ENCODE measurements at places on chromosomes 12 and 14.

GRCh38 chr12:31386364-31386777 lies 60.4 kb upstream of the SINHCAF start:
- no peak for DNase-seq

GRCh38 chr12:57866308-57867019 lies 19.9 kb upstream of the CTDSP2 start:
- no peak for DNase-seq

DNA sequence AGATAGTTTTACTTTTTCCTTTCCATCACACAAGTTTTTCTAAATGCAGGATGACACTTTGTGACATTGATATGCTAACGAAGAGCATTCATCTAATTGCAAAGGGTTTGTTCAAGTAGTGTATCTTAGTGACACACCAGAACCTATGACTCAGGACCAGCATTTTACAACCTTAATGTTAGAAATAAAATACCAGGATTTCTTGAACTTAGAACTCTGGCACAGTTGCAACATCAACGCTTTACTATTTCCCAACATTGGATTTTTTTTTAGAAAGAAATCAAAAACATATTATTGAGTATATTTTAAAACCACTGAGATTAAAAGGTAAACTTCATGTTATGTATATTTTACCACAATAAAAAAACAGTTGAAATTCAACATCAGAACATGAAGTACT lies 17.9 kb upstream of the PLEKHG6 start:
- no peak for DNase-seq

GRCh38 chr14:99350751-99351150 lies 78.8 kb upstream of the BCL11B start:
- no peak for DNase-seq

- no peak for DNase-seq
These were observed 251.1 kb upstream of the BTG1 start for GRCh38 chr12:92396647-92397252.

- DNase-seq = no peak
These were observed 16.7 kb downstream of the SPPL3 start for GRCh38 chr12:120887253-120888043.

DNA sequence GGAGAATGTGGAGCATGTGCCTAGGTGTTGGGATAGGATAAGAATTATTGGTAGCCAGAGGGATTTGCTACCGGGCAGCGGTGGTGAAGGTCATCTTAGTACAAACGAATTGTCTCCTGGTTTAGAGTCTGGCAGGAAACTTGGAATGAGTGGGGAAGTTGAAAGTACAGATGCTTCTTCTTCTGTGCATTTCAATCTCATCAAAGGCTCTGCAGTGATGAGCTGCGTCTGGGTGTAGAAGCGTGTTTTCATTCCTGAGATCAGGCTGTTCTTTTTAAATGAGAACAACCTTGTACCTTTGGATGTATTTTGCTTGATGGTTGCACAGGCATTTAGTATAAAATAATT lies 2.1 kb downstream of the WNK1 start:
- no peak for DNase-seq

GRCh38 chr12:88327276-88327675 lies 185.2 kb downstream of the TMTC3 start:
- DNase-seq = no peak

GRCh38 chr14:68523989-68524725 lies 268.7 kb downstream of the ZFP36L1 start:
- DNase-seq = no peak

DNA sequence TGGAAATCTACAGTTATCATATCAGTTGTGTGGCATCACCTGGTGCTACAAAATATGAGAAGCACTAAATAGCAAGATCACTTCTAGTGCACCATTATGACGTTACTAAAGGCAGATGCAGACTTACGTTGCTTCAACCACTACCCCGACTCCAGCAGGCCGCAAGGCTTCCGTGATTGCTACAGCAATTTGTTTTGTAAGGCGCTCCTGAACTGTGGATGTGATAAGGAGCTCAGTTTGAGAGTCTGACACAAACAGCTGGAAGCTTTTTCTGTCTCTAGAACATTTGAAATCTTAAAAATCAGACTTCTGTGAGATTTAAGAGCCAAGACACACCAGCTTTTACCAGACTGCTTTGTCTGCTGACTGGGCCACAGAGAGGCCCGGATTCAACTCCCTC lies 57.0 kb downstream of the GCH1 start:
- DNase-seq = no peak

DNA sequence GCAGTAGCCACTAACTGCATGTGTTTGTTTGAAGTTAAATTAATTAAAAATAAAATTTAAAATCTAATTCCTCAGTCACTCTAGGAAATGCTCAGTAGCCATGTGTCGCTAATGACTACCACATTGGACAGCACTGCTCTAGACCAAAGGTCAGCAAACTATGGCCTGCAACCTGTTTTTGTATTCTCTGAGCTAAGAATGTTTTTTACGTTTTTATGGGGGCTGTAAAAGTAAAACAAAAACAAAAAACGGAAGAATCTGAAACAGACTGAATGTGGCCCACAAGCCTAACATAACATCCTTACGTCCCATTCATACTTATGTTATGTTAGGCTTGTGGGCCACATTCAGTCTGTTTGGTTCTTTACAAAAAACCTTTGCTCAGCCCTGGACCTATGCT lies 57.8 kb downstream of the LIN52 start:
- no peak for DNase-seq

GRCh38 chr12:64103825-64104740 lies 118.0 kb downstream of the KICS2 start:
- no peak for DNase-seq

DNA sequence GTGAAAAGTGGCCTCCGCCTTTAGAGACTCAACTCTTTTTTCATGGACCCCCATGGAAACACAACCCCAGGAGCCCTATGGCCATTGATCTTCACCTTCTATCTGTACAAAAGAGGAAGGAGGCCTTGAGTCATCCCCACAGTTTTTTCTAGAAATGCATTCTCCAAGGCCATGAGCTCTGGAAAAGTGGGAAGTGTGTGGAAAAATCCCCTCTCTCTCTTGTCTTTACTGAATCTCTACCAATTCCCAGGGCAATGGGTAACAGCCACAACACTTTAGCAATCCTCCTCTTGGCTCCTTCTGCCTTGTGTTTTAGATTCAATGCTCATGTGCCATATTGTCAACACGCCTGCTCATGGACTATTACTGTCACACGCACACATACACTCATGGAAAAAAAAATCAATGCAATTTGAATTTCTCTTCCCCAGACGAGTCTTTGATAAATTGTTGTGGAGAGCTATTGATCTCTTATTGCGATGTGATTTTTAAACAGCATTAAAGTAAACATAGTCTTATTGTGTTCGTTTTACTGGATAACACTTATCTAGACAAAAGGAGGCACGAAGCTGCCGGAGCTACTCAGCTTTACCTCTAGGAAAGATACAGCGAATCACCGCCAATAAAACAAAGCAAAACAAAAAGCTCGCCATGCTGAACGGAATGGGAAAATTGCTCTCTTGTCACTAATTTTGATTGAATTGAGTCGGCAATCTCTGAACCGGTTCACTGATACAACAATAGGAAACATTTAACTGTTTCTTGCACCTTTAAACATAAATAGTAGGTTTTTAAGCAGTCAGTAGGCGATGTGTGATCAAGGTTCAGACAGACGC lies 260.3 kb downstream of the VRK1 start:
- DNase-seq = no peak

DNA sequence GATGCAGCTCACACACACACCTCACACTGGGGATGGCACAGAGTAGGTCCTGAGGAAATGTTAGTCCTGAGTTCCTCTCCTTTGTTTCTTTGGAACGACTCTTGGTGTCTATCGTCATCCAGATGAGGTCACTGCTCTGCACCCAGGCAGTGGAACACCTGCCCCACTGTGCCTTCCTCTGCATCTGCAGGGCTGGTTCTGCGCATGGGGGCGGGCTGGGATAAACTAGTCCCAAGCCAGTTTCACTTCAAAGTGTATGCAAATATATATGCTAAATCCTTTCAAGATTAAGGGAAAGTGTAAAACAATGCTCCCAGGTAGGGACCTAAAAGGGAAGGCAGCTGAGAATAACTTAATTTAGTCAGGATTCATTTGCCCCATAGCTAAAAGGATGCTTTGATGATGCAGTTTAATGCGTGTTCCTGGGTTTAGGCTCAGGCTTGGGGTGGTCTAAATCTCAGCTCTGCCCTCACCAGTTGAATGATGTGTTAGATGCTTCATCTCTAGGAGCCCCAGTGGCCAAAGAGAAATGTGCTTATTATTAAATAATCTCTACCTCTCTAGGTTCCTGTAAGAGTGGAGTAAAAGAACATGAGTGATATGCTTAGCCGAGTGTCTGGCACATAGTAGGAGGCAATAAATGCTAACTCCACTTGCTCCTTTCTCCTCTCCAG lies 47.1 kb upstream of the OVCH1 start:
- no peak for DNase-seq

GRCh38 chr14:30532264-30532663 lies 26.7 kb upstream of the G2E3 start:
- DNase-seq = no peak

DNA sequence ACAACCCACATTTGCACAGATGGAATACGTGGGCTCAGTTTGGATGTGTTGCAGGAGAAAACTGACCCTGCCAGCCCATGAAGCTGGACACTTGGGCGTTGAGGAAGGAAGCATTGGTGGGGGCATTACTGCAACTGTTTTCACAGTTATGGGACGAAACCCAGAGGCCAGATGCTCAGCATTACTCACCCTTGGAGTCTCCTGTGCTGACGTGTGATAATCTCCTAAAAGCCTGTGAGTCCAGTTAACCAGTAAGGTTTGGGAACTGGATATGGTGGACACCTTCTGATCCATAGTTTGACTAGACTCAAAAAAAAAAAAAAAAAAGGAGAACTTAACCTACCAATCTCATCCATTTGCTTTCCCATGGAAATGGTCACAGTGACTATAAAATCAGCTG lies 52.8 kb upstream of the EGLN3 start:
- DNase-seq = no peak

- DNase-seq = no peak
These were observed 26.6 kb upstream of the MDM1 start for GRCh38 chr12:68358532-68359485.

DNA sequence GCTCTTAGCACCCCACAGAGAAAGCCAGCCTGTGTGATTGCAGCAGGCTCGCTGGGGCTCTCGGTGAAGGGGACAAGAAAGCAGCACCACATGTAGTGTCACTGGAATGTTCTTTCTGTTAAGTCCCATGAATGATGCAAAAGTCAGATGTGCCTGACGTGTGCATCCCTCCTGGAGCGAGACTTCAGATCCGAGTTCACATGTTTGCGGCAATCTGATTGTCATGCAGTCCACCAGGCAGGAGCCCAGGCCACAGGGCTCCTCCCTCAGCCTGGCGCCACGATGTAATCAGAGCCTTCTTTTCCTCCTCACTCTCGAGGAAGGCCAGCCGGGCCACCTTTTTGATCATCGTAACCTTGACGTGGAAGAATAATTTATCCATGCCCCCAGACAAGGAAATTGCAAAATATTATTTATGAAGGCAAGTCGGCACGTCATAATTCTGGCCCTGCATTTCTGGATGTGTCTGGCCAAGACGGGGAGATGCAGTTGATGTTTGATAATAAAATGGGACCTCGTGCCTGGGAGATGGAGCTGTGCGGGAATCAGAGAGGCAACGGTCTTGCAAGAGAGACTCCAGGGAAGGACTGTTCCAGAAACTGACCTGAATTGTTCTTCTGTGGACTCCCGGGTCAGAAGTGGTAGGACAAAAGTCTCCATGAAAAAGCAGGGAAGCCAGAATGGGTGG lies 214.6 kb downstream of the PHETA1 start:
- no peak for DNase-seq

- DNase-seq = no peak
These were observed 93.7 kb upstream of the EEA1 start for GRCh38 chr12:93022603-93023340.

- no peak for DNase-seq
These were observed 17.2 kb downstream of the ZFP36L1 start for GRCh38 chr14:68775614-68776126.

DNA sequence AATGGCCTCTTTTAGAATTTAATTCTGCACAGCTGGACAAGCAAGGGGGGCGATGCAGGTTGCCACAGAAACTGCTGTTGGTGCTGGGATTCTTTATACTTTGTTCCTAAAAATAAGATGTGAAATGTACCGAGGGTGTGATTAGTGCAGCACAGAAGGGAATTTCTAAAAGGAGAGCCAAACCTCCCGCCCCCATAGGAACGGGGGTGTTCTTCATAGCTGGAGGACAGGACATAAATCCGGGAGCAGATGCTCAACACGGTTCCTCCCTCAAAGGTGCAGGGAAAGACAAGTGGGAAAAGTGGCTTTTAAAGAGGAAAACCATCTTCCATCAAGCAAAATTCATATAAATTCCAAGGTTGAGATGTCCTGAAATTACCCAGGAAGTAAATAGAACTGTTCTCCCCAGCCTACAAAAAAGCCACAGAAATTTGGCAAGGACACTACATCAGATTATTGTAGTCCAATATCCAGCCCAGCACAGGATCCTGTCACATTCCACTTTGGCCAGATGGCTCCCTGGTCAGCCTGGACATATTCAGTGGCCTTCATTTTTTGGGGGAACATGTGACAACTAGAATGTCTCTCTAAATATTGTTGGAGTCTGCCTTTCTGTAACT lies 51.4 kb upstream of the TMX1 start:
- DNase-seq = no peak

DNA sequence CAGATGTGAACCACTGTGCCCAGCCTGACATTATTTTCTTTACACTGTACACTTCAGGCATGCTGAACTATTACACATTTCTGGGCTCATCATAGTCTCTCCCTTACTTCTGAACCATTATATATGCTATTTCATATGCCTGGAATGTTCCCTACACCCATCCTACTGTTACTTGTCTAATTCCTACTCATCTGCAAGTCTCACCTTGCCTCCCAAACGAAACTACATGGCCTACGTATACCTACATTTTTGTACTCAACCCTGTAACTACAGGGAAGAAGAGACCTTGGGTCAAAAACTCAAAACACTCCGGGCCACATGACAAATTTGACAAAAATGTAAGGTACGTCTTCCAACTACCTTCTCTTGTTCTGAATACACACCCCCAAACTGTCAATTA lies 9.5 kb upstream of the EEA1 start:
- no peak for DNase-seq

- peak; percentile 84 for DNase-seq
These were observed 32.6 kb downstream of the CCDC85C start for GRCh38 chr14:99571303-99571986.

DNA sequence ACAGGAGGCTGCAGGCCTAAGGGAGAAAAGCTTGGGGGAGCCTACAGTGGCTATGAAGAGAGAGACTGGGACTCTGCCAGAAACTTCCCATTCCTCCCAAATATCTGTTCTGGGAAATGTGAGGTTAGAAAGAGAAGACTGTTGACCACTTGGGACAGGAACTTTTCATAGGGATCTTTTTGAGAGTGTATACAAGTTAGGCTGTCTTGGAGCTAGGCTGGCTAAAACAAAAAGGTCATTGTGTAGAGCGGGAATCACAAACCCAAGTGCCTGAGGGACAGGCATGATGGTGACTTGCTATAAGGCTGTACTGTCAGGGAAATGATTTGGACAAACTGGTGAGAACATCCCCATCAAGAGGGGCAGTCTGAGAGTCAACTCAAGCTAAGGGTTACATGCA lies 175.1 kb downstream of the GRIP1 start:
- DNase-seq = no peak

GRCh38 chr12:97537501-97537900 lies 74.9 kb downstream of the RMST start:
- peak; percentile 6 for DNase-seq

- DNase-seq = no peak
These were observed 172.3 kb downstream of the GPHN start for GRCh38 chr14:66680216-66680615.

Measured in COR-L47 (cell line).